ENCODE measurements at places on chromosomes 4 and X. TPM values are rescaled to one million over a fixed set of nuclear protein-coding genes. Genes with fewer than 3 reads are reported as not detected.

DNA sequence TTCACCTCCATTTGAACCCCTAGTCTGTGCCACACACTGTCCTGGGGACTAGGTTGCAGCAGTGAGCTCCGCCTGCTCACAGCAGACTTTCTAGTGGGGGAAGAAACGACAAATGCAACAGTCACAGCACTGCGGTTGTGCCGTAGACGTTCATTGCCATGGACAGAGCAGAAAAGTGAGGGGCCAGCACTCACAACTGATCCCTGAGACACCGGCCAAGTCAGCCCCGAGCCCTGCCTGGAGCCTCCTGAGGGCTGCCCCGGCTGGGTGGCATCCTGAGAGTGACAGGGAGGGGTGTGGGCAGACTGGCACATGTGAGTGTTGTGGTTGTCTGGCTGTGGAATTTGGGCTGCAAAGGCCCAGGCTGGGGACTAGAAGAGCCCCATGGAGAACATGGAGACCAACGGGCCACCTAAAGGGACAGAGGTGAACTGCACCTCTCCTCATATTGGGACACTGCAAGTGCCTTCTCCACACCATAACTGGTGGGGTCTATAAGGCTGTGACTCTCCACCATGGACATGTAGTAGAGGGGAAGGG lies 4.6 kb downstream of the DUSP9 start:
- no peaks in the 10 kb centered on the region for H3K4me1 ChIP-seq
- no peak for DNase-seq
- H3K27me3 ChIP-seq = peaks cover 1% of the 10 kb centered on the region
- H3K27ac ChIP-seq = no peak overlapping the region

DNA sequence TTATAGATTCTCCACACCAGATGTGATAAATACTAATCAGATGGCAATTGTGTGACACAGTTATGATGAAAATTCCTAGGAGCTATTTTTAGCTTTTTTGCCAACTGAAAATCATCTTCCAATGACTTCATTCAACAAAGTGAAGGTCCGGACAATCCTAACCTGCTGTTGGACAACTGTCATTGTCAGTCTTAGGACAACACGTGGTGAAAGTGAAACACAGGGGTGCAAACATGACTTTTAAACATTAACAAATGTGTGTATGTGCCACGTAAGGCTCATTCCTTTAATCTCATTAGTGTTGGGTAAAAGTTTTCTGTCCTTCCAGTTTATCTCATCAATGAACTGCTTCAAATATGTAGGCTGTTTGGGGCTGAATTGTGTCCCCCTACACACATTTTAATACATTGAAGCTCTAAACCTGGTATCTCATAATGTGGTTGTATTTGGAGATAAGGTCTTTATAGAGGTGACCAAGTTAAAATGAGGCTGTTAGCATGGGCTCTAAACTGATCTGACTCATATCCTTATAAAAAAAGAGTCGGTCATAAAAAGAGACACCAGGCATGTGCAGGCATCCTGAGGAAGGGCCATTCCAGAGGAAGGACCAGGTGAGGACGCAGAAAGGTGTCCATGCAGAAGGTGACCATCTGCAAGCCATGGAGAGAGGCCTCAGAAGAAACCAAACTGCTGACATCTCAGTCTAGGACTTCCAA lies 41.2 kb upstream of the SMAD1 start:
- no peak for DNase-seq
- no peaks in the 10 kb centered on the region for H3K4me1 ChIP-seq
- no peak overlapping the region for H3K4me3 ChIP-seq
- no peak overlapping the region for H3K27ac ChIP-seq
- H3K27me3 ChIP-seq = no peaks in the 10 kb centered on the region

DNA sequence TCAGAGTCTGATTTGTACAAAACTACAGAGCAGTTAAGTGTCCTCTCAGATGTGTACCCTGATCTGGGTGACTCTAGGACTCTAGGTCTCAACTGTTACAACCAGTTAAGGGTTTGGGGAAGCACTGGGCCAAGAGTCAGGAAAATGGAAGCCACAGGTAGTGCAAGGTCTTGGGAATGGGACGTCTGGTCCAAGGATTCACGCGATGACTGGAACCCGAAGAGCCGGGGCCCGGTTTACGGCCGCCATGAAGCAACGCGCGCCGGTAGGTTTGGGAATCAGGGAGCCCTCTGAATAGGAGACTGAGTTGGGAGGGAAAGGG lies 321 bp upstream of the HPRT1 start:
- no peak for DNase-seq
- peaks cover 7% of the 10 kb centered on the region for H3K4me1 ChIP-seq
- no peak overlapping the region for H3K4me3 ChIP-seq
- peak overlapping the region; percentile 82 for H3K27ac ChIP-seq

DNA sequence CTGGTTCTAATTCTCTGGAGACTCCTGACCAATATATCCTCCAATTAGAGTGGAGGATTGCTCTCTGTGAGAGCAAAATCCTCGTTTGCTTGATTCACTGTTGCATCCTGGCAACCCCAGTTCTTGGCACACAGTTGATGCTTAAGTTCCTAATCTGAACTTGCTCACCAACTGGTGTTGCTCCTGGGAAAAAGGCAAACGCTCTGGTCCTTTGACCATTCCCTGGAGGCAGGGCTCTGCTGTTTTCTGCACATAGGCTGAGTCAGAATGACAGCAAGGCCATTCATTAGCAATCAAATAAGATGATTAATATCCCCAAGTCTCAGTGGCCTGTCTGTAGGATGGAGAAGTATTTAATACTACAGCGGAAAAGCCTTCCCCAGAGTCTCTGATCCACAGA lies 172.7 kb upstream of the TBC1D9 start:
- no peak overlapping the region for H3K4me3 ChIP-seq
- H3K27me3 ChIP-seq = no peaks in the 10 kb centered on the region
- H3K4me1 ChIP-seq = no peaks in the 10 kb centered on the region
- no peaks in the 10 kb centered on the region for H3K36me3 ChIP-seq

Gene DACH2
- 0.06 TPM for total RNA-seq

Gene GSX2
- total RNA-seq = not detected

Gene COL4A6
- total RNA-seq = 0.06 TPM
